ENCODE measurements at places on chromosomes 12 and 14. TPM values are rescaled to one million over a fixed set of nuclear protein-coding genes. Genes with fewer than 3 reads are reported as not detected.

The SLC39A2 gene
- not detected for total RNA-seq

The TSHR gene
- total RNA-seq: 0.34 TPM

The DENND5B gene
- 11.1 TPM for total RNA-seq

The GALNT8 gene
- total RNA-seq: 1.5 TPM

The PAX9 gene
- total RNA-seq: 0.34 TPM

The PXN gene
- total RNA-seq: 54.1 TPM

The SCYL2 gene
- 37.3 TPM for total RNA-seq

The CEP128 gene
- total RNA-seq: 9.0 TPM

The KRT3 gene
- not detected for total RNA-seq

The BATF gene
- 9.3 TPM for total RNA-seq

The RNFT2 gene
- total RNA-seq: 1.0 TPM

The HCAR1 gene
- 5.1 TPM for total RNA-seq

The CMTM5 gene
- total RNA-seq: not detected

The DLST gene
- total RNA-seq: 96.9 TPM

The TAS2R7 gene
- total RNA-seq: not detected

The ANKRD9 gene
- 4.8 TPM for total RNA-seq

The CIROP gene
- not detected for total RNA-seq

The RPGRIP1 gene
- total RNA-seq: 0.68 TPM

The C12orf50 gene
- not detected for total RNA-seq

The FLRT2 gene
- 29.1 TPM for total RNA-seq

The MAP3K9 gene
- total RNA-seq: under 0.01 TPM

The CCDC196 gene
- not detected for total RNA-seq

The PLD4 gene
- not detected for total RNA-seq

The POTEG gene
- total RNA-seq: not detected

The EVL gene
- 108 TPM for total RNA-seq

The NKX2-1 gene
- not detected for total RNA-seq

The TAS2R31 gene
- 7.6 TPM for total RNA-seq

The SLC4A8 gene
- 1.1 TPM for total RNA-seq

The KLC1 gene
- total RNA-seq: 186 TPM

The FLVCR2 gene
- total RNA-seq: 21.8 TPM

The NANOG gene
- not detected for total RNA-seq

The SLC39A5 gene
- total RNA-seq: not detected

The RERG gene
- total RNA-seq: 17.7 TPM

The MGAT4C gene
- 0.16 TPM for total RNA-seq

The SIVA1 gene
- 232 TPM for total RNA-seq

The CCDC38 gene
- not detected for total RNA-seq

The CAPZA3 gene
- total RNA-seq: not detected

The IL22 gene
- not detected for total RNA-seq

The ARHGEF40 gene
- total RNA-seq: 50.2 TPM

The CCDC177 gene
- total RNA-seq: not detected

The RERGL gene
- 3.5 TPM for total RNA-seq

The JDP2 gene
- total RNA-seq: 104 TPM

The MSI1 gene
- not detected for total RNA-seq

The LYSET gene
- total RNA-seq: 9.4 TPM

The WIF1 gene
- total RNA-seq: not detected

The BIN2 gene
- total RNA-seq: 2.3 TPM

The APOF gene
- not detected for total RNA-seq

The PRH2 gene
- total RNA-seq: not detected

The CATSPERB gene
- 4.7 TPM for total RNA-seq
